ENCODE measurements at places on chromosomes 7 and 10. TPM values are rescaled to one million over a fixed set of nuclear protein-coding genes. Genes with fewer than 3 reads are reported as not detected.

HOXA11 gene
- total RNA-seq = not detected

TYSND1 gene
- 14.7 TPM for total RNA-seq

CALHM2 gene
- total RNA-seq = 20.4 TPM

CYP2C18 gene
- 0.09 TPM for total RNA-seq

ABCA13 gene
- not detected for total RNA-seq

OR2A42 gene
- total RNA-seq = not detected

GRID2IP gene
- total RNA-seq = 0.51 TPM

TACC2 gene
- not detected for total RNA-seq

MEIG1 gene
- total RNA-seq = 1.2 TPM

ENO4 gene
- total RNA-seq = not detected

EGFR gene
- not detected for total RNA-seq
